CD4-positive, alpha-beta T cell treated with Interleukin-15 for 1 hour (primary cell): ENCODE measurements at places on chromosomes 3 and 15.

DNA sequence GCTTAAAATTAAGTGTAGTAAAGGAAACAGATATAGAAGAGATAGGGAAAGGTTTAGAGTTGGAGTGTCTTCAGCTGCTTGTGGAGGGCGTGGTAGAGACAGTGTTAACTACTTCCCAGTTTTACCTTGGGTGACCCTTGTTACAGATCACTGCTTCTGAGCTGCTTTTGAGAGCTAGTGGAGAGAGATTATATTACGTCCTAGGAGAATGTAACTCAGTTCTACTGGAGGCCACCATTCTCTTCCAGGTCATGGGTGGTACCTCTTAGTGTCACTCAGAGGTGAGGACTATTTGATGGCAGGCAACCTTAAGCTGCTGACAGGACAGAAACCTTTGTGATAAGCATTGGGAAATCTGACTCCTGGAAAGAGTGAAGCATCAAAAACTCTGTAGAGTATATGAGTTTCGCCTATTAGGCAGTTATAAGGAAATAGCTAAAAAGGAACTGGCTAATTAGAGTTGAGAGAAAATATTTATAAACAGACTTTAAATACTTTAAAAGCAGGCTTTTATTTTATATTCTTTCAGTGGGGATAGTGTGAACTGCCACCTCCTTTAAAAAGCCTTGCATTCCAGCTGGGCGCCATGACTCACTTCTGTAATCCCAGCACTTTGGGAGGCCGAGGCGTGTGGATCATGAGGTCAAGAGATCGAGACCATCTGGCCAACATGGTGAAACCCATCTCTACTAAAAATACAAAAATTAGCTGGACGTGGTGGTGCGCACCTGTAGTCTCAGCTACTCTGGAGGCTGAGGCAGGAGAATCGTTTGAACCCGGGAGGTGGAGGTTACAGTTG, 106.5 kb downstream of the ZNF609 start:
- DNase-seq: no peak

DNA sequence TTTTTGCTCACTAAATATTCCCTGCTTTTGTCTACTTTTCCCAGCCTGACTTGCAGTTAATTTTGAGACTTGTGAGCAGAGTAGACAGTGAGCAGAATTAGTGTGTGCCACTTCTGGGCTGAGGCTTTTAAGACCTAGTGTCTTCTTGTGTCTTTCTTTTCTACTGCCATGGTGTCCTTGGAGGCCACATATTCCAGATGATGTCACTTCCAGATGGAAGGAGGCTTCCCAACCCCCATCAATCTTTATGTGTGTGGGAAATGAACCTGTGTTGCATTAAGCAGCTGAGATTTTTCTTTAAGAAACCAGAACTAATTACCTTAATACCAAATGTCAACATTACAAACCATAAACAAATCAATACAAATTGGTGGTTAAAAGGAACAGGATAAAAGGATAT, 774.7 kb upstream of the ROBO1 start:
- no peak for DNase-seq

DNA sequence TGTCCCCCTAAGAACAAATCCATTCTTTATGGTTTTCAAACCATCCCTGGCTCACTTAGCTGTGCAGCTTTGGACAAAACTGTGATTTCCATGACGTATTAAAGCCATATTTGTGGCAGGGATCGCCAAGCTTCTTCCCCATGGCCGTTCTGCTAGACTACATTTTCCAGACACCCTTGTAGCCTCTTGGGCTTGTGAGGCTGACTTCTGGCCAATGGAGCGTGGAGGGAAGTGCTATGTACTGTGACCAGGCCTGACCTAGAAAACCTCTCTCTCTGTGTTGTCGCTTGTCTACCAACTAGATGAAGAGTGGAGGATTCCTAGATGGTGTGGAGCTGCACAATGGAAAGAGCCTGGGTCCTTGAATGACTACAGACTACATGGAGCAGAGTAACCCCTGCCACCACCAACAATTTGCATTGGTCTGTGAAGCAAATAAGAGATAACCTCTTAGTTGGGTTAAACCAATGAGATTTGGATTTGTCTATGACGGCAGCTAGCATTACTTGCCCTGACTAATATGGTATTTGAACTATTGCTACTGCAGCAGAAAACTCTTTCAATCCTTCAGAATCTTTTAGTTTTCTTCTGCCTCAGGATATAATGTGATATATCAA, 22.1 kb upstream of the MGLL start:
- no peak for DNase-seq

DNA sequence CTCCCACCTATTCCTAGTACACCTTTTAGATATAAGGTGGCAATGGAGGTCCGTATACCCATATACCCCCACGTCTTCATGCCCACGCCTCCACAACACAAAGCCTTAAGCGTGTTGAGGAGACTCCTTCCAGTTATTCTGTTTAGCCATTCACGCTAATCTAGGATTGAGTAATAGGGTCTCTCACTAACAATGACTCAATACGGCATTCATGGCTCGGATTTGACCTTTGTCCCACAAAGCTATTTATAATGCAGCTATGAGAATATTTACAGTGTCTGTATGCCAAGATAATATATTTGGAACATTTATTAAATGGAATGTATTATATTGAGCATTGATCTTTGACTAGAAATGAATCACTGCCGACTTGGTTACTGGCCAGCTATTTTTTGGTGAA, 215.8 kb downstream of the KCNH8 start:
- DNase-seq: no peak
